ENCODE measurements at places on chromosomes 7 and 10.

- DNase-seq, result no peak
These were observed 32.1 kb upstream of the A1CF start for GRCh38 chr10:50917486-50917885.

- no peak for DNase-seq
These were observed 297.8 kb upstream of the SEMA3A start for GRCh38 chr7:84492098-84493034.

DNA sequence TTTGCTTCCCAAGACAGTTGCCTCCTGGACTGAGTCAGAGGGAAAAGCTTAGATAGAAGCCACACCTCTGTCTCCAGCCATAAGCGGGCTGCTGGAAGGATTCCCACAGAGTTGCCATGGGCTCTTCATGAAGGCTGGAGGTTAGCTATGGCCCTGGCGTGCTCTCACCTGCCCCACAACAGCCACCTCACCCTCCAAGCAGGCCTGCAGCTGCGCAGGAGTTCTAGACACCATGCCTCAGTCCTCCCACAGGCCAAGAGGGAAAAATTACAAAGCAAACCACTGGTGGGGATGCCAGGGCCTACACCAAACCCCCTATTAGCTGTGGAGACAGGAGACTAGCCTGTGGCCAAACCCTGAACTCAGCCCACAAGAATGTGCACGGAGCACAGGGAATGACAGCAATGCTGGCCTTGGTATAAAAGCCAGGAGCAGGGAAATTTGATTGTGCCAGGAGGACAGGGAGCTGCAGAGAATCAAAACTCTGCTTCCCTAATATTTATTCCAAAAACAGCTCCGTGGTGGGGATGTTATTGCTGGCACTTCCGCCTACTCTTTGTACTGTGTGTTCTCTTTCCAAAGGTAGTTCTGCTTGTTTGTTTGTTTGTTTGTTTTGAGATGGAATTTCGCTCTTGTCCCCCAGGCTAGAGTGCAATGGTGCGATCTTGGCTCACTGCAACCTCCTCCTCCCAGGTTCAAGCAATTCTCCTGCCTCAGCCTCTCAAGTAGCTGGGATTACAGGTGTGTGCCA lies 60.3 kb upstream of the STK17A start:
- DNase-seq, result no peak

DNA sequence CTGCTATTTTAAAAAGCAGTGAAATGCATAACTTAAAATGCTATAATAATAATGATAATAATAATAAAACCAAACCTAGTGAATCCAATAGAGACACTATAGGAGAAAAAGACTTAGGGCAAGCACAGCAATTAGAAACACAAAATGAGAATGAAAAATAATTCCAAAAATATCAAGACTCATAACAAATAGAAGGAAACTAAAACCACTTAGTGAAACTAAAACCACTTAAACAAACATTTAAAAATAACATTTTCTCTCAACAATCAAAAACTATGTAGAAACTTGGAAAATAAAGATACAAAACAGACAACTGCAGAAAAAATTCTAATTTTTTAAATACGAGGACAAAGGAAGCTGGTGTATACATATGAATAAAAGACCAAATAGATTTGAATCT lies 655.2 kb upstream of the NRG3 start:
- no peak for DNase-seq

DNA sequence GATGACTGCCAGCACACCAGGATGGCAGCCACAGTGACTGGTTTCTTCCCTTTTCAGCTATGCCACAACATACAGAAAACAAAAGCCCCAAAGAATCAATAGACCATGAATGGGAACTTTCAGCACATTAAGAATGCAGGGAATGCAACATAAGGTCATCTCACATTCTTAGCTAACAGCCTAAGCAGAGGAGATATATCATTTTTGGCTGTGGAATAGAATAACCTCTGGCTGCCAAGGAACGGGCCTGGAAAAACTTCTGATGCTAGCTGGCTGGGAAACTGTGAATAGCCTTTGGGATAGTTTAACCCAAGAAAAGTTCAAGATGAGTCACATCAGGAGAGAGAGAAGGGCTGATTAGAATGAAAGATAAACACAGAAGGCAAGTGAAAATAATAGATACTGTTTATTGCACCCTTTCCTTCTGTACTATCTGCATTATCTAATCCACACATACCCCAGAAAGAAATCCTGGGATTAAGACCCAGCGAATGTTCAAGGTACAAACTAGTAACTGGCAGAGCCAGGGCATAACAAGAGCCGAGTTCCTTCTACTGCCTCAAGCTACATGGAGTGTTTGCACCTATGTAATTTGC lies 169.2 kb downstream of the SEMA3A start:
- DNase-seq, result no peak
